Motor neuron (in vitro differentiated cells): ENCODE measurements at places on chromosomes 12 and 14. TPM values are rescaled to one million over a fixed set of nuclear protein-coding genes. Genes with fewer than 3 reads are reported as not detected.

KCNH5 gene
- total RNA-seq: 0.60 and 0.98 TPM in 2 replicates

CDCA3 gene
- 32.4 and 35.0 TPM in 2 replicates for total RNA-seq

TMPRSS12 gene
- 0.35 TPM in 1 of 2 replicates, not detected in the other for total RNA-seq

NEUROD4 gene
- total RNA-seq: 0.14 TPM in 1 of 2 replicates, not detected in the other

DNA sequence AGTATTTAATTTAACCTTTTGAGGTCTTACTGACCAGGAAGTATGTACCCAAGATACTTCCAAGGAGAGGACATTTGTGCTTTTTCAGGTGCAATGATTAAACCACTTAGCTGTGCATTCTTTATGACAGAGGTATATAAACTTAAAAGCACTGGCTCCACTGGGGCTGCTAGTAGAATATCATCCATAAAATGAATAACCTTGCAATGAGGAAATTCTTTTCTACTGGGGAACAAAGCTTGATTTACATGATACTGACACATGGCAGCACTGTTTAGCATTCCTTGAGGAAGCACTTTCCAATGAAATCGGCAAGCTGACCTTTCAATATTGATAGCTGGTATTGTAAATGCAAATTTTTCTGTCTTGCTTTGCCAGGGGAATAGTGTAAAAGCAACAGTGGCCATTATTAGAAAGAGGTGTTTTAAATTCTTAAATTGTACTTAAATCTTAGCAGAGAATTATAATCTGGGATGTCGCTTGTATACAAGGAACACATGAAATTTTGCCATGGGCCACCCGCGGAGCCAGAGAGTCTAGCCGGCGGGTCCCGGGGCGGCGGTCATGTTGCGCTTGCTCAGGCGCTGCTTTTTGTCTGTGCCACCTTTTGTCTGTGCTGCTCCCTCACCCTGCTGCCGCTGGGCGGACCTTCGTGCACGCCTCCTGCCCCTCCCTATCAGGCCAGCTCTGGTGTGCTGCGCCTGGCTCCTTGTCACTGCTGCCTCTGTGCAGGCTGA, 20.9 kb upstream of the BLTP3B start:
- ATAC-seq: peak; percentile 100

GRCh38 chr12:78555802-78556201, 308.8 kb upstream of the SYT1 start:
- ATAC-seq: no peak

DNA sequence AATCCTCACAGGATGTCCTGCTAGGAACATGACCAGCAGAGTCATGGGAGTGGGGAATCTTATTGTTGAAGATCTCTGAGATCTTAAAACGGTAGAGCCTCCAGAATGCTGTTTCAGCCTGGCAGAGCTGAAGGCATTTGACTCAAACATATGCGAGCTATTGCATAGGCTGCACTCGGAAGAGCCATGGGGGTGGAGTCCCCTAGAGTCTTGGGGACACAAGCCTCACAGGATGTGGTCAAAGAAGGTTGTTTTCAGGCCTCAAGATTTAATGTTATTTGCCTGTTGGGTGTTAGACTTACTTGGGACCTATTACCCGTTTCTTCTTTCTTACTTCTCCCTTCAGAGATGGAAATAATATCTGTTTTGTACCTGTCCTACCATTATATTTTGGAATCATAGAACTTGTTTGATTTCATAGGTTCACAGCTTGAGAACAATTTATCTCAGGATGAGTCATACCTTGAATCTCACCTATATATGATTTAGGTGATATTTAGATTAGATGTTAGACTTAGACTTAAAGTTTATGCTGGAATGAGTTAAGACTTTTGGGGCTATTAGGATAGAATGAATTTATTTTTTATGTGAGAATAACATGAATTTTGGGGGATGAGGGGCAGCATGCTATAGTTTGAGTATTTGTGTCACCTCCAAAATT, 172.2 kb upstream of the ATP2B1 start:
- ATAC-seq: no peak

- no peak for ATAC-seq
Observed at GRCh38 chr14:50027816-50028215, 88.6 kb downstream of the VCPKMT start.

DNA sequence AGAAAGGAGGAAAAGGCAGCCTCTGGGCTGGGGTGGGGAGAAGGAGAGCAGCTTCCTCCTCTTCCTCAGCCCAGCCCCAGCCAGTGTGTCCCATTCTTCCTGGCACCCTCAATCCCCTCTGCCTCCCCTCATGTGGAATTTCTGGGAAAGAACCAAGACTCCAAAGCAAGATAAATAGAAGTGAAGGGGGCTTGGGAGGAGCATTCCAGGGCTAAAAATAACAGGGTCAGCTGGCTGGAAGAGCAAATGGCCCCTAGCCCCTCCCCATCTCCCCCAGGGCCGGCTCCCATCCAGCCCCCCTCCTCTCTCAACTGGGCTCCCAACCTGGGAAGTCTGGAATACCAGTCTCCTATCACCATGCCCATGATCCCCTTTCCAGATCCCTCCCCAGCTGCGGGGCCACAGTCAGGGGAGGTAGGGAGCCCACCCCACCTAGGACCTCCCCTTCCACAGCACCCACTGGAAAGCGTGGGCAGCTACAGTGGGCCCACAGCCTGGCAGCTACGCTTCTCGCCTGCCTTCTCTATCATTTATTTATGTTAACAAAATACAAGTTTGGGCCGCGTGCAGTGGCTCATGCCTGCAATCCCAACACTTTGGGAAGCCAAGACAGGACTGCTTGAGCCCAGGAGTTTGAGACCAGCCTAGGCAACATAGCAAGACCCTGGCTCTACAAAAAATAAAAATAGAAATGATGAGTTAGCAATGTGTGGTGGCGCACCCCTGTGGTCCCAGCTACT, 88.3 kb downstream of the IRF2BPL start:
- ATAC-seq: no peak

GRCh38 chr14:52553002-52553670, 500 bp downstream of the GPR137C start:
- peak; percentile 12 for ATAC-seq

- ATAC-seq: no peak
Observed at GRCh38 chr12:8996682-8997405, 7.5 kb downstream of the KLRG1 start.

- ATAC-seq: peak; percentile 98
Observed at GRCh38 chr12:105275997-105276733, 40.2 kb upstream of the APPL2 start.

- ATAC-seq: no peak
Observed at GRCh38 chr12:106978035-106978800, 8.7 kb downstream of the MTERF2 start.

GRCh38 chr14:72715850-72716228, 178.1 kb downstream of the DPF3 start:
- ATAC-seq: peak; percentile 91

DNA sequence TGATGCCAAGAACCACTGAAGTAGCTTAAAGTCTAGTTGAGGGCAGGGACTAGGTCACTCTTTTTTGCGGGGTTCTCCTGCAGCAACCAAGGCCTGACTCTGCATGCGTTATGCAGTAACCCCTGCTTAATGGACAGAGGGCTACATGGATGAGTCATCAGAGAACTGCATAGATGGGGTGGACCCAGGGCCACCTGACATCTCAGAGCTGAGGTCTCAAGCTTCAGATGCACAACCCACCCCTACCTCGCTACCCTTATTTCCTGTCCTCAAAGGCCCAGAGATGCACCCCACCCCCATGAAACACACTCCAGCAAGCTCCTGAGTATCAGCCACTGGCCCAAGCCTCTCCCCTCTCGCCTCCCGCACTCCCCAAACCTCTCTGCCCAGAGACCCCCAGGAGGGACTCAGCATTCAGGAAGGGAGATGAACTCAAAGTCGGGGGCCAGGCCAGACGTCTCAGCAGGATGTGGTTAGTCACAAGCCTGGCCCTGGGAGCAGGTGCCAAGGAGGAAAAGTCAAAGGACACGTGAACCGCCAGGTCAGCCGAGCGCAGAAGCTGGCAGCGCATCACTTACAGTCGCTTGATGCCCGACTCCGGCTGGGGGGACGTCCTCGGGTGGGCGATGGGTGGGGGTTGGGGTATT, 25.8 kb downstream of the SNRNP35 start:
- ATAC-seq: no peak

- ATAC-seq: peak; percentile 46
Observed at GRCh38 chr14:84254290-84254689, 1275.7 kb upstream of the FLRT2 start.

GRCh38 chr12:117854339-117855012, 114.3 kb downstream of the KSR2 start:
- ATAC-seq: peak; percentile 48

DNA sequence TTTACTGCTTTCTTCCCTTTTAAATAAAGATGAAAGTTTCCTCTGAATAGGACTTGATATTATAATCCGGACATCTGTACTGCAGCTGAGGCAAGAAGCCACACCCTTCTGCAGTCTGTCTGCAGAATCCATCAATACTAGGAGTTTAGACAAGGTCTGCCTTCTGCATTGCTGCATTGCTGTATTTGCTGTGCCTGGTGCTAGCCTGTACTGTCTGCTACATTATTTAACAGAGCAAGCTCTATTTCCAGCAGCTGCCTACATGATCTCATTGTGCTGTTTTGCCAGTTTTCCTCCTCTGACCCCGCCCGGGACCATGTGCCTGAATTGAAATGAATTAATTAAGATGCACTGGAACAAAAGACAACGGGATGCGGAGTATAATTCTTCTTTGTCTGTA, 1.7 kb downstream of the TUBA1A start:
- peak; percentile 43 for ATAC-seq

- ATAC-seq: no peak
Observed at GRCh38 chr12:25767606-25768005, 190.9 kb upstream of the RASSF8 start.
